Neural progenitor cell (in vitro differentiated cells): ENCODE measurements at places on chromosomes 2 and 18. TPM values are rescaled to one million over a fixed set of nuclear protein-coding genes. Genes with fewer than 3 reads are reported as not detected.

GRCh38 chr2:237877576-237878307 is 18.3 kb downstream of the RAMP1 start:
- peaks cover 9% of the 10 kb centered on the region for H3K4me1 ChIP-seq
- H3K27me3 ChIP-seq, result no peaks in the 10 kb centered on the region
- no peaks in the 10 kb centered on the region for H3K36me3 ChIP-seq
- no peak overlapping the region for H3K27ac ChIP-seq

- H3K4me1 ChIP-seq, result no peaks in the 10 kb centered on the region
- no peak overlapping the region for H3K27ac ChIP-seq
- H3K36me3 ChIP-seq, result no peaks in the 10 kb centered on the region
- H3K27me3 ChIP-seq, result no peaks in the 10 kb centered on the region
These were observed 1406.1 kb upstream of the NXPH2 start for GRCh38 chr2:140186313-140186712.

The DLGAP1 gene
- 16.9 and 18.5 TPM in 2 replicates for total RNA-seq

DNA sequence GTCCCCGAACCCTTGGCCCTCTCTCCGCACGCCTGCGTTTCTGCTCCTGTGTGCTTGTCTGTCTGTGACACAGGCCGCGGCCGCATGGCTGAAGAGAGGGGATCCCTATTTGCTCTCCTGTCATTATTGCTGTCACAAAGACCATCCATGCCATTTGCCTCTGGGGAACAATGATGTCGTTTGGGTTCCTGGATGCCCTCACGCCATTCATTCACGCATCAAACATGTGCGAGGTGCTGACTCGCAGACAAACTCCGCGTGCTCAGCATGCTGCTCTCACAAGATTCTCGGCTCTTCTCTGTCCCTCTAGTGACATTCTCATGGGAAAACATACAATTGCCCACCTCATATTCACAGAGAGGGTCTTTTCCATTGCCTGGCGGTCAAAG is 67.8 kb downstream of the ASB1 start:
- H3K36me3 ChIP-seq, result no peaks in the 10 kb centered on the region
- DNase-seq, result no peak
- H3K4me1 ChIP-seq, result peaks cover 19% of the 10 kb centered on the region
- no peak overlapping the region for H3K27ac ChIP-seq
- no peaks in the 10 kb centered on the region for H3K27me3 ChIP-seq

GRCh38 chr2:25323610-25324189 is 18.0 kb downstream of the DNMT3A start:
- H3K27ac ChIP-seq, result no peak overlapping the region
- H3K4me1 ChIP-seq, result peaks cover 4% of the 10 kb centered on the region
- H3K4me3 ChIP-seq, result no peak overlapping the region
- H3K36me3 ChIP-seq, result no peaks in the 10 kb centered on the region
- no peak for DNase-seq

DNA sequence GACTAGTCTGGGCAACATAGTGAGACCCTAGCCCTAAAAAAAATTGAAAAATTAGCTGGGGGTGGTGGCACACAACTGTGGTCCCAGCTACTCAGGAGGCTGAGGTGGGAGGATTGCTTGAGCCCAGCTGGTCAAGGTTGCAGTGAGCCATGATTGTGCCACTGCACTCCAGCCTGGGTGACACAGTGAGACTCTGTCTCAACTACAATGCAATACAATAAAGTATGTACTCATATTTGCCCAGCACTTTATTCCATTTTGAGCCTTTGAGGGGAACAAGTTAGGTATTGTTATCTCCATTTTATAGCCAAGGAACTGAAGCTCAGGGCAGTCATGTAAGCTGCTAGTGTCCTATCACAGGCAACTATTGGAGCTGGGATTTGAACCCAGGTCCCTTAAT is 49.3 kb upstream of the PLB1 start:
- no peak overlapping the region for H3K4me3 ChIP-seq
- H3K27me3 ChIP-seq, result no peaks in the 10 kb centered on the region
- no peaks in the 10 kb centered on the region for H3K36me3 ChIP-seq
- DNase-seq, result no peak
- H3K4me1 ChIP-seq, result no peaks in the 10 kb centered on the region
- H3K27ac ChIP-seq, result no peak overlapping the region

GRCh38 chr18:3864669-3865298 is 414.8 kb downstream of the TGIF1 start:
- DNase-seq, result no peak
- H3K4me3 ChIP-seq, result no peak overlapping the region
- no peaks in the 10 kb centered on the region for H3K36me3 ChIP-seq
- peaks cover 35% of the 10 kb centered on the region for H3K4me1 ChIP-seq
- no peaks in the 10 kb centered on the region for H3K27me3 ChIP-seq

DNA sequence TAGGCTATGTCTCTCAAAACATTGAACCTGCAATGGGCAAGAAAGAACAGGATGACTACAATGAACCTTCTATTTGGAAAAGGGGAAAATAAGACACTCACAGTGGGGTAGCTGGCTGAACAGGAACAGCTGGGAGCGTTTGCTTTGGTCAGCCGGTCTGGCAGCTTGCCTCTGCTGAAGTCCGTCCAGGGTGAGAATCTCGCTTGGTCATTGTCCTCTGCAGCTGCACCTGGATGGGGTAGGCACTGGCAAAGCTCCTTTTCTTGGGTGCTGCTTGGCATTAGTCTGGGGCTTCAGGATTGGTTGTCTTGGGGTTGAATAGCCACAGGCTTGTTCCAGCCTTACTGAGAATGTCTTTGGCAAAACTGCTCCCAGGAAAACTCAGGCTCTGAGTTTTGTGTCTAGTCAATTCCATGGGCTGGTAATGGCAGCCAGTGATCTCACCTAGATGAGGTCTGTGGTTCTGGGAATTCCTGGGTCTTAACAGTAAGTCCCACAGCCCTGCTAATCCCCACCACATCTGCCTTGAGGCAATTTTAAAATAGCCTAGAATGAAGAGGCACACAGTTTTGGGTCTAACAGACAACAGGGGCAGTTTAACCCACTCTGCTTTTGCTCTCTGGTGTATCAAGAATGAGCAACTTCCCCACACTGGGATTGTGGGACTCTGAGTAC is 13.4 kb downstream of the NEDD4L start:
- H3K4me3 ChIP-seq, result no peak overlapping the region
- peaks cover 18% of the 10 kb centered on the region for H3K4me1 ChIP-seq
- no peak for DNase-seq
- H3K36me3 ChIP-seq, result no peaks in the 10 kb centered on the region
- H3K27ac ChIP-seq, result no peak overlapping the region
- no peaks in the 10 kb centered on the region for H3K27me3 ChIP-seq

The CTIF gene
- 14.7 and 17.6 TPM in 2 replicates for total RNA-seq

DNA sequence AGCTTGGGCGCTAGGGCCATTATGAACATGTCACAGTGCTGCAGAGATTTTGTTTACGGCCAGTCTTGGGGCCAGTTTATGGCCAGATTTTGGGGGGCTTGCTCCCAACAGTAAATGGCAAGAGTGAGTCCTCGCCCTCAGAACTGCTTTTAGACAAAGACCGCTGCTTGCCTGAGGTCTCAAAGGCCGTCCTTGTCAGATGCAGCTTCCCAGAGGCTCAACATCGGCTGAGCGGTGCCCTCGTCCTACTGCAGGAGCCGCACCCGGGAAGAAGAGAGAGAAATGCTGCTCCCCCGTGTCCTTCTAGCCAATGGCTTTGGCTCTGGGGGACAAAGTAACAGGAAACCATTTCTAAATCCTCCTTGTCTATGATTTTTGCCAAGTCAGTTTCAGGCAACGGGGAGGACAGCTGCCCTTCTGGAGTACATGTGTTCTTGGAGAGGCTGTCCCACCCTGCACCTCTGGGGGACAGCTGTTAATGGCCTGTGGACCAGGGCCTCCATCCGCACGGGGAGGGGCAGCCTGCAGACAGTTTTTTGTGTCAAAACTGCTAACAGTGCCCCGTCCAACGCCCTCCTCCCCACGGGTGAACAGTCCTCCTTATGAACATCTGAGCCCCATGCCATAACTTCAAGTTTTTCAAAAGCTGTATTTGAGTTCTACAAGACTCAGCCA is 66.1 kb downstream of the C18orf63 start:
- no peaks in the 10 kb centered on the region for H3K36me3 ChIP-seq
- no peaks in the 10 kb centered on the region for H3K27me3 ChIP-seq
- H3K4me3 ChIP-seq, result no peak overlapping the region
- H3K4me1 ChIP-seq, result peaks cover 9% of the 10 kb centered on the region

GRCh38 chr2:6627316-6627715 is 238.4 kb downstream of the CMPK2 start:
- H3K27me3 ChIP-seq, result no peaks in the 10 kb centered on the region
- H3K36me3 ChIP-seq, result no peaks in the 10 kb centered on the region
- DNase-seq, result no peak
- H3K27ac ChIP-seq, result no peak overlapping the region

- H3K27ac ChIP-seq, result no peak overlapping the region
- H3K4me3 ChIP-seq, result no peak overlapping the region
- H3K27me3 ChIP-seq, result no peaks in the 10 kb centered on the region
- peaks cover 29% of the 10 kb centered on the region for H3K36me3 ChIP-seq
- H3K4me1 ChIP-seq, result peaks cover 9% of the 10 kb centered on the region
These were observed 5.0 kb upstream of the MYL12B start for GRCh38 chr18:3256693-3257626.

DNA sequence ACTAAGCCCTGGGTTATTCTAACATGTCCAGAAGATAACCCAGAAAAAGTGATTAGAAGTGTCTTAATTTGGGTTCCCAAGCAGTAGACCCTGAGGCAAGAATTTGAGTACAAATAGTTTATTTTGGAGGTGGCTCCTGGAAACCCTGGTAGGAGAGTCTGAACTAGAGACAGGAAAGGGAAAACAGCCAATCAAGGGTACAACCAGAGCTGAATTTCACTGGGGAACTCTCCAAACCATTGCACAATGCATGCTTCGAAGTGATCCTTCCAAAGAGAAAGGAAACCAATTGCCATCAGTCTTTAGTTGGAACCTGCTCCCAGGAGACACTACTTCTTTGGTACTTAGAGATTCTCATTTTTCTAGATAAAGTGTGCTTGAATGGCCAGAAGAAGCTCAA is 361.5 kb downstream of the MBD2 start:
- no peak overlapping the region for H3K27ac ChIP-seq
- no peak overlapping the region for H3K4me3 ChIP-seq
- H3K27me3 ChIP-seq, result no peaks in the 10 kb centered on the region
- DNase-seq, result no peak
- H3K4me1 ChIP-seq, result no peaks in the 10 kb centered on the region

The GPR155 gene
- 0.37 and 0.43 TPM in 2 replicates for total RNA-seq

- no peak for DNase-seq
- H3K4me1 ChIP-seq, result no peaks in the 10 kb centered on the region
- H3K27me3 ChIP-seq, result no peaks in the 10 kb centered on the region
- H3K27ac ChIP-seq, result no peak overlapping the region
These were observed 276.1 kb downstream of the BCL2 start for GRCh38 chr18:63043516-63043915.

- H3K4me3 ChIP-seq, result no peak overlapping the region
- no peak overlapping the region for H3K27ac ChIP-seq
- H3K36me3 ChIP-seq, result no peaks in the 10 kb centered on the region
- H3K27me3 ChIP-seq, result no peaks in the 10 kb centered on the region
- DNase-seq, result no peak
- peaks cover 6% of the 10 kb centered on the region for H3K4me1 ChIP-seq
These were observed 286.5 kb downstream of the C1D start for GRCh38 chr2:67776276-67776675.

The PROKR1 gene
- 1.8 and 2.1 TPM in 2 replicates for total RNA-seq

DNA sequence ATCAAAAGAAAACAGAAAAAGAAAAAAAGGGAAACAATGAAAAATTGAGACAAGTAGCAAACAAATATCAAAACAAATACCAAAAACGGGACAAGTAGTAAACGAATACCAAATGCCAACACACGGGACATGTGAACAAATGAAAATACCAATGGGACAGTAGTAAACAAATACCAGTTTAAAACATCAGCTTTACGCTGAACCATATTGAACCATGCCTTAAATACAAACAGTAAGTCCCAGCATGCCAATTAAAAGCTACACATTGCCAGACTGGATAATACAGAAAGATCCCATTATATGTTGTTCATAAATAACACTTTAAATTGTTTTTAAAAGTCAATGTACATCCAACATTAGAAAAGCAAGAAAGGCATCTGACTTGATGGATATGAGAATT is 114.2 kb downstream of the NBAS start:
- H3K36me3 ChIP-seq, result peaks cover 5% of the 10 kb centered on the region
- DNase-seq, result no peak
- H3K27me3 ChIP-seq, result no peaks in the 10 kb centered on the region
- no peaks in the 10 kb centered on the region for H3K4me1 ChIP-seq
- H3K27ac ChIP-seq, result no peak overlapping the region

DNA sequence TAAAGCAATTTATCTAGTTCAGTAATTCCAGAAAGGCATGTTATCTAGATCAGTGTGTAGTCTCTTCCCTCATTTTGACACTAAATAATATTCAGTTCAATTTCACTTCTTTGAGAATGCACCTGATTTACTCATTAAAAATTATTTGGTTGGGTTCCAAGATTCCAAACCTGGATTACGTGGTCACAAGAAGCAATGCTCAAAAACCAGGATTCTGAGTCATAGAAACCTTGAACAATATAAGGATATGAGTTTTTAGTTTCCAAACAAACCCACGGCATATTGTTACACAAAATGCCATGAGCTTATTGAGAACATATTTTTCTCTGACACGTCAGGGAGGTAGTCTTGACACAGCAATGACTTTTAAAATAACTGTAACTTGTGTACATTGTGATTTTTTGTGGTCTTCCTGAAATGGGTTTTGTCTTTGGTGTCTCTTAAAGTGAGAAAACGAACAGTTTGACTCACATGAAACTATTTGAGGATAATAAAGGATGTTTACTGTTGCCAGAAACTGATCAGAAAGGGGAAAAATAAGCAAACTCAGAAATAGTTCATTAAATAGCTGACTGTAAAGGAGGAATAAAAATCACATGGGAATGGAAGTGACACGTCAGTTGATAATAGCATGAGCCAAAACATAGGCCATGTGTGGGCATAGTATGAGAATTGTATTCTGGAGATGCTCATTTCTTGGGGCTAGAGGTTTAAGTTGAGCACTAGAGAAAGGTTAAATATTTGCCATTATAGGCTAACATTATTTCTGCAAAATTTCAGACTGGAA is 617.7 kb upstream of the CDH2 start:
- H3K27ac ChIP-seq, result no peak overlapping the region
- no peaks in the 10 kb centered on the region for H3K36me3 ChIP-seq
- no peak for DNase-seq

DNA sequence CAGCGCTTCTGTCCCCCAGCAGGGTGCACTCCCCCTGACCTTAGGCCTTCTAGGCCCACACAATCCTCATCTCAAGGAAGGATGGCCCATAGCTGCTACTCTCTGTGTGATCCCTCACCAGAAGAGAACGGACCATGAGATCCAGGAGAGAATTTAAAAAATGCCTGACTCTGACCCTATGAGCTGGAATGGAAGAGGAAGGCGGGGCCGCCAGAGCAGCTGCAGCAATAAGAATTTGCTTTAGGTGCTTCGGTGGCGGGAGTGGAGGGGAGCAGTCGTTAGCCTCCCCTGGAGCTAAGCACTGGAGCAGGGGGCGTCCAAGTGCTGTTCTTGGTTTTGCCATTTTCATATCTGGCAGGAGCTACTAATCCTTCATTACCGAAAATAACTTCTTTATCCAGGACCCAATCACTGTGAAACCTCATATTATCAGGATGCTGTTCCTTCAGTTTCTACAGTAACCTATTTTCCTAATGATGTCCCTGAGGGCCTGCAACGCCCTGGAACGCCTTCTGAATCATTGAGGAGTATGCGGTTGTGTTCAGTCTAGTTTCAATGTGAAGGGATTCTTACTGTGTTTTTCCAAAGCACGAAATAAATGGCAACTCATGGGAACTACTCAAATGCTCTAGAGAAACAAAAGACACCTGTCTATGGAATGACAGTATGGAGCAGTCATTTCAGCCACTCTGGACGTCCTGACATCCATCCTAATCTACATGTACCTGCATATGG is 105.1 kb upstream of the SIX2 start:
- H3K4me1 ChIP-seq, result no peaks in the 10 kb centered on the region
- DNase-seq, result no peak
- no peaks in the 10 kb centered on the region for H3K36me3 ChIP-seq
- H3K27me3 ChIP-seq, result no peaks in the 10 kb centered on the region
- H3K27ac ChIP-seq, result no peak overlapping the region
